ENCODE measurements at places on chromosomes 5 and 9.
A peak's percentile ranks its signal among the peaks of the same experiment; 100 is the strongest.

GRCh38 chr9:124551472-124552272 is 44.5 kb upstream of the NR5A1 start:
- DNase-seq, result peak; percentile 58

GRCh38 chr5:68344447-68345111 is 129.0 kb downstream of the PIK3R1 start:
- DNase-seq, result no peak

DNA sequence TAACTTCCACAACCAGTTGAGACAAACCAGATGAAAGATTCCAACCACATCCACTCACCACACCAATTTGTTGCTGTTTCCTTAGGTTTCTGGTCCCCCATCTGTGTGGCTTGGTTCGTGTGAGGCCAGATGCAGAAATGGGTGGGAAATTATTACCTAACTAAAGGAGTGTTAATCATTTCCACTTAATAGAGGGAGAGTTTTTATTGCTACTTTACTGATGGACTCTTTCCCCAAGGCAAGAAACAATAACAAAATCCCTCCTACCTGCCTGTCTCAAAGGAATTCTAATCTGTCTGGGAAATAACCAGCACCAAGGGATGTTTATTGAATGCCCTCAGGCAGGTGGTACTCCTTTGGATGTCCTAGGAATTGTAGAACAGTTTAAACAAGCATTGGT is 76.3 kb downstream of the TMEM167A start:
- no peak for DNase-seq

- DNase-seq, result no peak
Observed at GRCh38 chr5:124549891-124550436, 196.5 kb downstream of the ZNF608 start.

- DNase-seq, result no peak
Observed at GRCh38 chr5:112084149-112084548, 327.2 kb upstream of the NREP start.

DNA sequence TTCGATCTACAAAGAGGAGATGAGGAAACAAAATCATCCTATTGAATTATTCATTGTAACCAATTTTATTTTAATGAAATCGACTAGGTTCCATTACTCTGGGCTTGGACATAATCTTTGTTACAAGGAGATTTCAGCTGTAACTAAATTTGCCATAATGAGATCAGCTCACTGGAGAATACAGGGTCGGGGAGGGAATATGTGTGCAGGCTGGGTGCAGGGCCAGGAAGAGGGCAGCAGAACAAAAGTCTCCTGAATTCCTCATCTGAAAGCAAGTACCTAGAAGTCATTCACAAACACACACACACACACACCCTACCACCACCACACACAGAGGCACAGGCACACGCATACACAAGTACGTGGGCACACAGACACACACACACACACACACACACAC is 151.2 kb downstream of the PAPPA start:
- no peak for DNase-seq

- DNase-seq, result no peak
Observed at GRCh38 chr9:124618476-124618875, 111.3 kb upstream of the NR5A1 start.

DNA sequence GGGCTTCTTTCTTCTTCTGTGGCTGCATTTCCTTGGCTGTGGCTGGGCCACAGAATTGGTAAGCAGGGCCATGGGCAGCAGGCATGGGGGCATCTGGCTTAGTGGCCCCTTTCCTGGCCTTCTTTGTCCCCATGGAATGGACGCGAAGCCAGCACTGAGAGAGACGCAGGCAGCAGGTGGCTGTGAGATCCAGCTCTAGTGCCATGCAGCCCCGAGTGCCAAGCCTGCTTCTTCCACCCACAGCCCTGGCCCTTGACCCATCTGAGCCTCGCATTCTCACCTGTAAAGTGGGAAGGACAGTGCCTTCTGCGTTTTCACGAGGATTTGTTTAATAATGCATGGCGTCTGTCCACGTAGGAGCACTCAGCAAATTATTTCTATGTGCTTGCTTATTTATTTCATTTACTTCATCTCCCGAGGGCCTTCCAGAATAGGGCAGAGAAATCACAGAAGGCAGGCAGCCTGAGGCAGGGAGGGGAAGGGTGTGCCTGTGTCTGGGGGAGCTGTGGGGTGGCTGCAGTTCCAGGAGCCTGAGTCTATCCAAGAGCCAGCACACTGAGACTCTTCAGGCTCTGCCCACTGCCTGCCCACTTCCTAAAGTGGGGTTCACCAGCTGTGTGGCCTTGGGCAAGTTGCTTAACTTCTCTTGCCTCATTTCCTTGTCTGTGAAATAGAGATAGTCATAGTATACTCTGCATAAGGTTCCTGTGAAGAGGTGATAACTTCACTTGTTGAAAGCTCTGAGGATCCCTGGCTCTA is 55.2 kb downstream of the NTNG2 start:
- DNase-seq, result no peak

GRCh38 chr9:129851821-129852220 is 16.6 kb downstream of the USP20 start:
- DNase-seq, result no peak

DNA sequence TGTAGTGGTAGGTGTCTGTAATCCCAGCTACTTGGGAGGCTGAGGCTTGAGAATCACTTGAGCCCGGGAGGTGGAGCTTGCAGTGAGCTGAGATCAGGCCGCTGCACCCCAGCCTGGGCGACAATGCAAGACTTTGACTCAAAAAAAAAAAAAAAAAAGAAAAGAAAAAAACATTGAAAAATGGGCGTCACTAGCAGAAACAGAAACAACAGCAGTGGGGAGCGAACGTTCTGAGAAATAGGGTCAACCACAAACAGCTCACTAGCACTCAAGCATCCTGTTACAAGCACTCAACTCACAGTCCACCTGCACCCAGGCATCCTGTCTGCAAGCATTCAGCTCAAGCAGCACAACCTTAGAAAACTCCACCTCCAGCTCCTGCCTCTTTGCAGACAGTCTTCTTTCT is 17.2 kb downstream of the TRIM14 start:
- DNase-seq, result no peak

GRCh38 chr5:111765613-111766571 is 8.9 kb upstream of the NREP start:
- DNase-seq, result no peak

GRCh38 chr5:43110606-43111170 is 10.0 kb upstream of the ZNF131 start:
- no peak for DNase-seq

DNA sequence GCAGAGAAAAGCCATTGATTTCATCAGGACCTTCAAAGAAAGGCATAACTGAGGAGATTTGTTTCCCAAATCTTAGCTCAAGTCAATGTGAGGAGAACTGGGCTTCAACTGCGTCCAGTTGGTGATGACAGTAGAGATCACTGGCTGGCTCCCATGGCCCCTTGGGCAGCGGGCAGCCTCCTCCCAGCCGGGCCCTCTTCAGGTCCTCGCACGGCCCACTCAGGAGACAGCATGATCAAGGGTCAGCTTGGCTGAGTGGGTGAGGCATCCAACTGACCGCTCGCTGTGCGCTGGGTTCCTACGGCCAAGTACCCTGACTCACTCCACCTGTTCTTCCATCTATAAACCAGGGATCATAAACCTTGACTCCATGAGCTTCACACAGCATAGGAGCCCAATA is 274.0 kb downstream of the NSG2 start:
- no peak for DNase-seq

DNA sequence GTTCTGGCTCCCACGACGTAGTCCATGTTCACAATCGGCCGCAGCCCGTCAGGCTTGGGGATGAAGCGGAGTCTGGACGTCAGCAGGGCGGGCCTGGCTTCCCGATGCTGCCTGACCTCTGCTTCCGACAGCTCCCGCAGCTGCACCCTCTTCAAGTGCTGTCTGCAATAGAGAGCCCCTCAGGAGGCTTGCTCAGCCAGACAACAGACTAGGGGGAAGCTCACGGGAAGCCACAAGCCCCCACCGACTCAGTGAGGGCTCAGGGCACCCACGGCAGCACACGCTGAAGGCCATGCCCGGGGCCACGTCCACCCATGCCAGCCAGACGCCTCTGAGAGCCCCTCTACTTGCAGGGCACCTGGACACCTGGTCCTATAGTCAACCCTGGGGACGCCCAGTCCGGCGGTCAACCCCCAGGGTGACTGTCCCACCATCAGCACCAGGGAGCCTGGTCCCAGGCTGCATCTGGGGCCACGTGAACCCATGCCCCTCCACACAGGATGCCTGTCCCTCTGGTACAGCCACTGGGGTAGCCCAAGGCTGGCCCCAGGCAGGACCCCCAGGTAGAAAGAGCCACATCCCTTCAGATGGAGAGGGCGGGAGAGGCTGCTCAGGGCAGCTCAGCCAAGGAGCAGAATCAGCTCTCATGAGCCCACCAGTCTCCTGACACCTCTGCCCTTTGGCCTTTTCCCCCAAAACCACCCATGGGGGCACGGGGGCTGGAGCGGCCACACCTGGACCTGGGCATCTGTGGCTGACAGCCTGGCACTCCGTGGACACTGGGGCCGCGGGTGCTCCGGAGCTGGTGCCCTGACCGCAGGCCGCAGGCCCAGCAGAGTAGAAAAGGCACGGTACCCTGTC is 14.5 kb downstream of the TERT start:
- no peak for DNase-seq

DNA sequence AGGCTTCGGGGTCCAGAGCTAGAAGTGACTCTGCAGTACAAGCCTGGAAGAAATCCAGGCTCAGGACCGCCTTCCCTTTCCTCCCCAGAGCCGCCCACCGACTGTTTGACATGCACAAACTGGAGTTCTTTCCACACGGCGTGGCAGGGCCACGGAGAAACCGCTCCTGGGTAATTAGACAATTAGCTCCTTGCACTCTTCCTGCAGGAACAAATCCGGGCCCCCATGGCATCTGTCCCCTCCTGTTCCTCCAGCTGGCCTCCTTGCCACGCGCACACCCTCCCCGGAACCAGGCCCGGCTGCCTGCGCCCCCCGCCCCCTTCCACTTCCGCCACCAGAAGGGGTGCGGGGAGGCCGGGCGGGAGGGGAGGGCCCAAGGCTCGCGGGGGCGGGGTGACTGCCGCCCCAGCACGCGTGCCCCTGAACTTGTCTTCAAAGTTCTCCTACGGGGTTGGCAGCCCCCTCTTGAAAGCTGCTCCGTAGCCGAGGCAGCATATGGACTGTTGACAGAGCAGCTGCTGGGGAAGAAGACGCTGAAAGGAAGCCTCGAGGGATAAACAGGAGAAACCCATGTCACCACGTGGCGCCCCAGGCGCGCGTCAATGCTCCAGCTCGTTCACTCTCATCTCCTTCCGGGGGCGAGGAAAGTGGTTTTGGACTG is 74.3 kb downstream of the SEC61B start:
- DNase-seq, result peak; percentile 59

DNA sequence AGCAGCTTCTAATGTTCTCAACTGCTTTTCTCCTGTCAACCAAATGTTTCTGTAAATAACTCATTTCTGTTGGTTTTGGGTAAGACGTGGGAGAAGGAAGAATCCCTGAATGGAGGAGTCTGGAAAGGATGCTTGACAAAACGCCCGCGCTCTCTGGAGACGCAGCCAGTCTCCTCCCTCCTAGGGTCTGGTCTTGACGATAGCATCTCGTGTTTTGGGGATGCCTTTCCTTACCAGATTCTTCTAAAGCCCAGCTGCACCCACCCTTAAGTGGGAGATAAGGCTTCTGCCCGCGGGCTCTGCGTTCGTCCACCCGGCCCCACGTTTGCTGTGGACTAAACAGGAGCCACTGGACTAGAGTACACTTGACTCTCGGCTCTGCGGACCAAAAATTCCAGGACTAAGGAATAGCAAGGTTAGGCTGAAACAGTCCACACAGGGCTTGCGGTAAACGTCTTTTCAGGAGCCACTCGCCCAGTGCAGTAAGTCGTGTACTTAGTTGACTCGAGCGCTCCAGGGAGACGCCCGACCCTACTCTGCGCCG is 491 bp upstream of the CTSL start:
- no peak for DNase-seq

DNA sequence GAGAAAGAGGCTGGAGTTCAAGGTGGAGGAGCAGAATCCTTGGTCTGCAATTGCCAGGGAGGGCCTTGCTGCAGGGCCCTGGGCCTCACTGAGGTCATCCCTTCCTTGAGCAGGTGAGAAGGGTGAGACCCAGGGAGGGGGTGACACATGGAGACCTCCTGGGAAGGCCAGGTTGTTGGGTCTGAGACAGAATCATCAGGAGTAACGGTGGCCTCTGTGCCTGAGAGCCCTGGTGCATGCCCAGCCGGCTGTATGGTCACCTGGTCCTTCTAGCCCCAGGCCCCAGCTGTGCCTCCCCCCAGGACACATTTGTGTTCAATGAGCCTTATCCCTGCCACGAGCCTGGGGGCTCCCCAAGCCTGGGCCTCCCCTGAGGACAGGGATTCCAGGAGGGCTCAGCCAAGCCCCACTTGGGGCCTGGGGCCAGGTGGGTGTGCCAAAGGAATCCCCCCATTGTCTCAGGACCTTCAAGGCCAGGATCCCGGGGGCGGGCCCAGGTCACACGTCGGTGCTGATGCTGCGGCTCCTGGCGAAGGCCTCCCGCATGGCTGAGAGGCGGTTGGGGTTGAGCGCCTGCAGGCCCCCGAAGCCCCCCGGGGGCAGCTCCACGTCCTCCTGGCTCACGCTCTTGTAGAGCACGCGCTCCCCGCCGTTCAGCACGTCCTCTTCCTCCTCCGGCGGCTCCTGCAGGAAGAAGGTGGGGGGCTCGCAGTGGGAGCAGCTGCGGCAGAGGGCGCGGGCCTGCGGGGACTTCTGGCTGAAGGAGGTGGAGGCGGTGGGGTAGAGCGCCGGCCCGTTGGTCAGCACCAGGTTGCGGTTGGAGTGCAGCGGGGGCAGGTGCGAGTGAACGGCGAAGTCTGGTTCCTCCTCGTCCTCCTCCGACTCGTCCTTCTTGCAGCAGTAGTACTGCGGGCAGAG is 30.4 kb downstream of the FAM163B start:
- DNase-seq, result no peak

DNA sequence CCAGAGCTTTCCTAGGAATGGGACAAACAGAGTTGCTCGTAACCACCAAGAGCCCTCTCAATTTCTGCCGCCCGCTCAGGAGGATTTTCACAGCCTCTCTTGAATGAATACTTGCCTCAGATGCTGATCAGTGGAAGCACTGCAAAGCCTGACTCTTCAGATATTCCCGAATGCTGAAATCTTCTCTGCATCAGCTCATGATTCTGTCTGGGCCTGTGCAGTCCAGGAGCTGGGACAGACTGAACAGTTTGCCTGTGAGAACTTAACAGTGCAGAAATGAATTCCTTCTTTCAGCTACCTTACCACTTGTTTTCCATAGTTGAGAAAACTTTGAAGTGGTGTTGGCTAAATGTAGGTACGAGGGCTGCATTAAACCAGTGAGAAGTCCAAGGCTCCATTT is 17.1 kb downstream of the ZNF462 start:
- no peak for DNase-seq

GRCh38 chr5:109989161-109989560 is 299.4 kb downstream of the MAN2A1 start:
- DNase-seq, result no peak

DNA sequence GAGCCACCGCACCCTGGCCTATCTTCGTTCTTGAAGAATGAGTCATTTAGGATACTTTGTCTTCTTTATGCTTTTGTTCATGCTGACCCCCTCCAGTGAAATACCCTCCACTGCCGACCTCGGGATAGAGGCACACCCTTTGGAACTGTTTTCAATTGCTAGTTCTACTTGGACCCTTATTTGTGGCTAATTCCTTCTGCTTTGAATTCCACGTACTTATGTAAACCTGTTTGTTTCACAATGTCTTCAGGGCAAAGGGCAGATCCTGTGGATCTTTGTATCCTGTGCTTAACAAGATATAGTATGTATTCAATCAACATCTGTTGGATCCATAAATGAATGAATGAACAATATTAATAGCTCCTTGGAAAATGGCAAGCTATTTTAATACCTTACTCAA is 19.6 kb upstream of the AOPEP start:
- no peak for DNase-seq

Data from femur (tissue), 1 donor.